ENCODE measurements at places on chromosomes 2 and 18.

DNA sequence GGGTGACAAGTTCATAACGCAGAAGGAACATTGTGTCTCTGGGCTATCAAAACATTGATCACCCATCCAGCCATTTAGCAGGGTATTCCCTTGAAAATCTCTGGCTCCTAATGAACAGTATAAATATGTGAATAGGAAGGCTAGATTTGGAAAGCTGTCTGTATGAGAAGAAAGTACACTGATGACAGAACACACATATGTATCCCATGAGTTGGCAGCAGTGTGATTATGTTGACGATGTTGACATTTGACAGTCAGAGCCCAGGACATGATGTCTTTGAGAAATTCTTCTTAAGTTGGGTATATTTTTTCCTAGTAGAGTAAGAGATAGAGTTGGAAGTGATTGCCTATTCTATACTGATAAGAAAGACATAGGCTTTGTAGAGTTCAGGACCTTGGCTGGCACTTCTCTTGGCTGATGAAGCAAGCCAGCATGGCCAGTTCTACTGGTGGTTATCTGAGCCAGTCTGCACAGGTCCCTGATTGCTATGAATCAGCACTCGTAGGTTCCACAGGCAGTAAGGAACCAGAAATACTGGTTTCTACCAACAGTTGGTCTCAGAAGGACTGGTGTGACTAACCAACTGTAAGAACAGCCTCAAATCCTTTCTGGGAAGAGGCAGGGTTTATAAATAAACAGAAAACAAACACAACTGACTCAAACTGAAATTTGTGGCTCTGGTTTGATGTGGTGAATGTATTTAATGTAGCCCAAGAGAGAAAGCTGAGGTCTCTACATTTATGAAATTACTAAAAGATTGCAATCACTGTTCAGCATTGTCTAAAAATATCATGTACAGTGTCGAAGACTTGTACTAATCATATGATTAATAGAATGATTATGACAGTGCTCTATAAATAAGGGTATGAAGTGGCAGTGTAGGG, 43.9 kb upstream of the RAPH1 start:
- no peak for DNase-seq

DNA sequence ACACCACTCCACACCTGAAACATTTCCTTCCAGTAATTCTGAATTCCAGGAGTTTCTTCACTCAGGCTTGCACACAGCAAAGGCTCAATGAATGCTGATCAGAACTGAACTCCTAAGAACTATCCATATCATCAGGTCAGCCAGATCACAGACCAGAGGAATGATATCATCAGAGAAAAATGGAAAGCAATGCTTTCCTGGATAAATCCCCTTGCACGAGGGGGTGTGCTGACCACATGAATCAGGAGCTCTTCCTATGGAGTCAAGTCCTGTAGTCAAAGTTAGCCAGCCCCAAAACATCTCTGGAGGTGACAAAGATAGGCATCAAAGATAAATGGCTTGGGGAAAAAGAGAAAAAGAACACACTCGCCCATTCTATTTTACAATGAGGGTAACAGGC, 83.8 kb upstream of the ACVR2A start:
- no peak for DNase-seq

DNA sequence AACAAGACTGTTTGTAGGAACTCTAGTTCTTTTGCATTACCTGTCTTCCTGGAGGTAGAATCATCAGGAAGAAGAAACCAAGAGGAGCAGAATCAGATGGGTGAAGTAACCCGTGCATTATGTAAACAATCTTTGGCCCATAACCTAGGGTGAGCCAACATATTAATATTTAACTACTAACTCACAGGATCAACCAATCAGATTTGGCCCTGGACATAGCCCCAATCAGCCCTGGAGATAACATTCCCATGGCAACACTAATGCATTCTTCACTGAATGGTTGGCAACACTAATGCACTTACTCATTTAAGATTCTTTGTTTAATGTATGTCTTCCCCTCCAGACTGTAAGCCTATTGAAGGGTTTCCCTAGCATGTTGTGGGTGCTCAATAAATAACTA, 72.0 kb upstream of the CTAGE1 start:
- DNase-seq, result no peak

DNA sequence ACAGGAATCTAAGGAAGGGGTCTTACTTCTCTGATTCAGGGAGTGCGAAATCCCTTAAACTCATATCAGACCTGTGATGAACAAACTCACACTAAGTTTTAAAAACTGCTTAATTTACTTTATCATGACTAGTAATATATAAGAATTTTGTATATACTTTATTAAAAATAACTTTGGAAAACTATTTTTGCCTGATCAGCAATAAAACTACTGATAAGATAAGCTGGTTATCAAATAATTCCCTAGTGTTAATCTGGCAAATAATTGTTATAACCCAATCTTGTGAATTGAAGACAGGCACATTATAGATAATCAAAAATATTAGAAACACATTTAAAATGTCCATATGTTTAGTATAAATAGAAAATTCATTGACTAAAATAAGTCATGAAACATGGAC, 23.7 kb upstream of the DSC3 start:
- no peak for DNase-seq

- DNase-seq, result no peak
Observed at GRCh38 chr2:186424265-186424664, 61.8 kb upstream of the ZC3H15 start.

DNA sequence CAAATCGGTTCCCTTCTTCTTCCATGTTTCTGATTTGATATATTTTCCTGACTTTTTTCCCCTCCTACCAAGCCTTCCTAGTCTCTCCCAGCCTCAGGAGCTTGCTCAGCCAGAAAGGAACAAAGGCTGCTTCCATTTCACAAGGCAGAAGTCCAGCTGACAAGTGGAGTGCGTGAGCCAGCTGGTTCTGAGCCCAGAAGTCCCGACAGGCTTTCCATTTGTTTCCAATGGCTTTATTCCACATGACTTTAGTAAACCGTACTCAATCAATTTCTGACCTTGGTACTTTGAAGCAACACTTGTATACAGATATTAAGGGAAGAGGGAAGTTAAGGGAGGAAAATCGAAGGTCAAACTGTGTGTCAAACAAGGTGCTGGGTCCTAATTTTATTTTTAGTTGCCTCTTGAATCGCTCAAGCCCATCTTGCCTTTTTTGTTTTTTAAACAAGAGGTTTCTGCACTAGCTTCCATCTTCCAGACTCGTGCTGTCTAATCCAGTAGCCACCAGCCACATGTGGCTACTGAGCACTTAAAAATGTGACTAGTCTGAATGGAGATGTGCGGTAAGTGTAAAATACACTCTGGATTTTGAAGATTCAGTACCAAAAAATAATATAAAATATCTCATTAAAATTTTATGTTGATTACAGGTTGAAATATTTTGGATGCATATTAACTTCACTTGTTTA, 36.2 kb downstream of the WIPF1 start:
- no peak for DNase-seq

- DNase-seq, result no peak
Observed at GRCh38 chr2:160431441-160431840, 62.2 kb downstream of the RBMS1 start.

GRCh38 chr18:80200171-80200931, 47.0 kb downstream of the PARD6G start:
- DNase-seq, result no peak

DNA sequence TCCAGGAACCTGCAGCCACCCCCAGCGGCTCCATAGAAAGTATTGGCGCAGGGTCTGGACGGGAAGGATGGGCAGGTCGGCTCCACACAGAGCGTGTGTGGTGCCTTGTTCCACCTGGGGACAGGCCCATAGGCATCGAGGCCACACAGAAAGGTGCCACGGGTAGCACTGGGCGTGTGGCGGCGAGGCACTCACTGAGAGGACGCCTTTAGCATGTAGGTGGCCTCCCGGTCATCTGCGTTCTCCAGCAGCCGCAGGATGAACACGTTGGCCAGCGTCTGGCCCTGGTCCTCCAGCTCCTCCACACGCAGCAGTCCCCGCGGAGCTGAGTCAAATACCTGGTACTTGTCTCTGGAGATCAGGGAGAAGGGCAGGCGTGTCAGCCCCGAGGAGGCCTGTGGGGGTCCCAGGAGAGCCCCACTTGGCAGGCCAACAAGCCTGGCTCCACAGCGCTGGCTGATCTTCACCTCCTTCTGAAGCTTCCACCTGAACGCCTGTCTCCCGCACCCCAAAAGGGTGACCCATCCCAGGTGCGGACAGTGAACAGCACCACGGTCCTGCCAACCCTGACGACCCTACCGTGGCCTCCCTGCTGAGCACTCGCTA, 13.2 kb downstream of the SNORC start:
- no peak for DNase-seq

GRCh38 chr2:189613077-189613636, 32.6 kb upstream of the SLC40A1 start:
- DNase-seq, result no peak

GRCh38 chr2:26838121-26838906, 9.6 kb upstream of the DPYSL5 start:
- no peak for DNase-seq

DNA sequence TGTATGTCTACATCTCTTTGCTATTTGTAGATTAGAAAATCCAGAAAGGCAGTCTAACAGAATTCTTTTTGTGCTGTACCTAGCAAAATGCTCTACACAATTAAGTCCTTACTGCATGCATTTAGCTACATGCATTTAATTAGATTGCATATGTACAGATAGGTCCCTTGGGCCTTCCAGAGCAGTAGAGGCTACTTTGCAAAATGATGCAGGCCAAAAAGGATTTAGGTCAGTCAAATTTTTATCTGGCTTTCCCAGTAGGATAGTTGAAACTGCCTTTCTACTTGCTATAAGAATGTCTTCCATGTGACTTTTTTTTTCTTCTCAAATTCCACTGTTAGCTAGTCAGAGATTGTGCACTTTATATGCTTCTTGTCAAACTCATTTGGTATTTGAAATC, 19.3 kb downstream of the GALNT13 start:
- DNase-seq, result no peak

DNA sequence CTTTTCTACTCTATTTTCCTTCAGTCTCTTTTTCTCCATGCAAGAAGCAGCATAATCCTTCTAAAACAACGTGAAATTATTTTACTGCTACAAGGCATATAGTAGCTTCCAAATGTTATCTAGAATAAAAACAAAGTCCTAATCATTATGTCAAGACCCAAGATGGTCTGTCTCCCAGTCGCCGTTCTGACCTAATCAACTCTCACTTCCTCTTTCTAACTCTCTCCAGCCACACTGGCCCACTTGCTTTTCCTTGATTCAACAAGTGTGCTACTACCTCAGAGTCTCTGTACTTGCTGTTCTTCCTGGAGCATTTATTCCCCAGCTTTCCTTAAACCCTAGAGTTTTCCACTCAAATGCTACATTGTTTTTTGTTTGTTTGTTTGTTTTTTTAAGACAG, 1491.2 kb downstream of the LRP1B start:
- no peak for DNase-seq

- no peak for DNase-seq
Observed at GRCh38 chr2:159561786-159562185, 54.6 kb downstream of the BAZ2B start.

- DNase-seq, result no peak
Observed at GRCh38 chr2:189285962-189286645, 106.5 kb upstream of the COL5A2 start.

GRCh38 chr2:219461669-219462068, 27.0 kb downstream of the SPEG start:
- no peak for DNase-seq

GRCh38 chr2:239606741-239607516, 206.1 kb upstream of the HDAC4 start:
- DNase-seq, result no peak

GRCh38 chr2:118250463-118250862, 162.2 kb downstream of the INSIG2 start:
- DNase-seq, result no peak

- no peak for DNase-seq
Observed at GRCh38 chr2:8053216-8053615, 628.6 kb upstream of the ID2 start.

GRCh38 chr2:206379266-206379665, 64.1 kb upstream of the ADAM23 start:
- DNase-seq, result no peak

DNA sequence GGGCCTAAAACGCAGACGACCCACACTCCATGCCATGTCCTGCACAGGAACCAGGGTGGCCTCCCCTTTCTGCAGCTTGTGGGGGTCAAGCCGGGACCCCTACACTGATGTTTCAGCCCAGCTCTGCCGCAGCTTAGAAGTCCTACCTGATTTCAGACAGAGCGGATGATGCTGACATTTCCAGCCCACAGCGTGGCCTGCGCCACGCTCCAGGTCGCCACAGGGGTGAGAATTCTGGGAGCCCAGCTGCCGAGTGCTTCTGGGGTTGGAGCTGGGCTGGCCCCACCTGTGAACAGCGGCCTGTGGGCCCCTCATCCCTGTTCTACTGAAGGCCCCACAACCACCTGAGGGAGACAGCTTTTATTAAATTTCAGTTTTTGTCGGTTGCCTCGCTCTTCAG, 77.2 kb downstream of the NFATC1 start:
- no peak for DNase-seq

DNA sequence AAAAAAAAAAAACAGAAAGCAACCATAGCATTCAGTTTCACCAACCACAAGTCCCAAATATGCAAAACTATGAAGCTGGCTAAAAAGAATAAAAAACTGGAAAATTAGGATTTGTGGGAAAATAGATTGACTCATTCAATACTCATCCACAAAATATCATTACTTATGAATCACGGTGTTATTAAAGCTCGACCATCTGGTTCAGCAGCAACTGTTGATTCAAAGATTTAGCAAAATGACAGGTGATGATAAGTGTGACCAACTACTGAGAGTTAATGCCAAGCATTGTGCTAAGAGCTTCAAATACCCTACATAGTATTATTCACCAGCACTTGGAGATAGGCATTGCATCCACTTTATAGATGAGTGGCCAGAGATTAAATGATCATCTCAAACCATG, 26.2 kb upstream of the XDH start:
- no peak for DNase-seq

DNA sequence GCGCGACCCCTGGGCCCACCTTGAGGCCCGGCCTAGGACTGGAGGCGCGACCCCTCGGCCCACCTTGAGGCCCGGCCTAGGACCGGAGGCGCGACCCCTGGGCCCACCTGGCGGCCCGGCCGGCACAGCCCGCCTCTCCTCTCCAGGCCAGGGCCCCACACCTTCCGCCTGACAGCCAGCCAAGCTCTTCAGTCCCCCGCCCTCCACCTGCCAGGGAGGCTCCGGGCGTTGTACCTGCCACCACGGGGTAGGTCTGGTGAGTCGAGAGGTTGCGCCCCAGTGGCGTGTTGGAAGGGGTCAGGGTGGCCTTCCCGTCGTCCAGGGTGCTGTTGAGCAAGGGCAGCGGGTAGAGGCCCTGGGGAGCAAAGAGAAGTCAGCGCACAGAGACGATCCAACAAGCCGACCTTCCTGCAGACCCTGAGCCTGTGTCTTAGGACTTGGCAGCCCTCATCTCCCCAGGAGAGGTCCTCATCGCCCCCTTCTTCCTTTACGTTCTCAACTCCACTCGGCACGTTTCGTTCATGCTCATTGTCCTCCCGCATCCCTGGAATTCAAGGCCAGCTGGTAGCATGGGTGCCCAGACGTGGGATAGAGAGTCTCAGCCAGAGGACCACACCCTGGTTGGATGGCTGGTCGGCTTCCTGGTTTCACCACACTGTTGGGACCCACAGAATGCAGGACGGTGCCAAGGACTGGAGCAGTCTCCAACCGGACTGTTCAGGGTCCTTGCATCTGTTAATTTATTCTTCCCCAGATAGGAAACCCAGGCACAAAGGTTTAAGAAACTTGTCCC, 42.2 kb downstream of the PAX8 start:
- no peak for DNase-seq

Data from ecto neural progenitor cell (in vitro differentiated cells).